ENCODE measurements at places on chromosomes 12 and 14. TPM values are rescaled to one million over a fixed set of nuclear protein-coding genes. Genes with fewer than 3 reads are reported as not detected.

GRCh38 chr12:116153113-116153512, 124.4 kb downstream of the MED13L start:
- no peak overlapping the region for H3K27ac ChIP-seq
- no peaks in the 10 kb centered on the region for H3K27me3 ChIP-seq
- peaks cover 24% of the 10 kb centered on the region for H3K4me1 ChIP-seq
- H3K4me3 ChIP-seq: no peak overlapping the region
- no peak for DNase-seq

DNA sequence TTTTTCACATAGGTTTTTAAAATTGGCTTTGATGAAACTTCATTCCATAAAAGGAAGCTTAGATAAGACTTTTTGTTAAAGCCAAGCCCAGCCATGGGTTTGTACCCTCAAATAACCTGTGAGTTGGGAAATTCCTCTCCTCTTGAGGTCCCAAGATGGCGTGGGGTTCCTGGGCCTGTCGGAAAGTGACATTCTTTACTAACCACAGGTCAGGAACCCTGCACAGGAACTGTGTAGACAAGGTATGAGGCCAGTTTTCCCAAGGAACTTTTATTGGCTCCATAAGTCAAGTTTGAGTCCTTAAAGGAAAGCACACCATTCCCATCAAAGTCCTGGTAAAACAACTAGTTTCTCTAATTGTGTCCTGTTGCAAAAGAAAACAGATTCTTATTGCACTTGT, 65.0 kb upstream of the AMN start:
- no peaks in the 10 kb centered on the region for H3K27me3 ChIP-seq
- no peak for DNase-seq

GRCh38 chr14:25001601-25002000, 48.3 kb downstream of the STXBP6 start:
- no peak overlapping the region for H3K4me3 ChIP-seq
- no peaks in the 10 kb centered on the region for H3K36me3 ChIP-seq
- DNase-seq: no peak
- H3K27ac ChIP-seq: no peak overlapping the region

- peaks cover 4% of the 10 kb centered on the region for H3K27me3 ChIP-seq
- no peaks in the 10 kb centered on the region for H3K36me3 ChIP-seq
- DNase-seq: peak; percentile 46
- peaks cover 7% of the 10 kb centered on the region for H3K4me1 ChIP-seq
- no peak overlapping the region for H3K27ac ChIP-seq
Measured at GRCh38 chr12:54294953-54295566, 5.8 kb downstream of the NFE2 start.

DNA sequence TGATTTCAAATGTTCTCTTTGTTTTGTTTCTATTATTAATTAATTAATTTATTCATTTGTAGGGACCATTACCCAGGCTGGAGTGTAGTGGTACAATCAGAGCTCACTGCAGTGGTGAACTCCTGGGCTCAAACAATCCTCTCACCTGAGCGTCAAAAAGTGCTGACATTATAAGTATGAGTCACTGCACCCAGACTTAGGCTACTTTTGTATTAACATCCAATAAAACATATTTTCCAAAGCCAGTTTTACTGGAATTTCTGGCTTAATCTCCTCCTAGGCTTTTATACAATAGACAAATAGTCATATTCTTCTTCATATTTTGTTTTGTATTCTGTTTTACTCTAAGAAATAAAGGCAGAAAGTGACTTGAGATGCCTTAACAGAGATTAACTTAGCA, 749.6 kb downstream of the SLC16A7 start:
- H3K4me3 ChIP-seq: no peak overlapping the region
- H3K27ac ChIP-seq: no peak overlapping the region
- DNase-seq: no peak
- no peaks in the 10 kb centered on the region for H3K27me3 ChIP-seq
- H3K4me1 ChIP-seq: no peaks in the 10 kb centered on the region

DNA sequence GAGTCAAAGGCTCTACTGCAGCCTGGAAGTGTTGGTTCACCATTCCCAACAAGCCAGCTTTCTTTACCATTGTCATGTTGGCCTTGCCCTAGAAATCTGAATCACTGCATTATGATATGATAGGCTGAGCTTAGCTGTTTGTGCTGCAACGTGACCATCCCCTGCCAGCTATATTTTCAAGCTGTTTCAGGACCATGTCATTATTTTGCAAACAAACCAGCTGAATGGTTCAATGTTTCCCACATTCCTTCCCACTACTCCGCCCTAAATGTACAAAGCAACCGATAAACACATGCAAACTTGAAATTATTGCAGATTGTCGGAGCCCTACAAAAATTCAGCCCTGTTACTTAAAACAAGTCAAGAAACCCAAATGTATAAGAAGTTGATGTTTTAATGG, 136.1 kb downstream of the KICS2 start:
- H3K27me3 ChIP-seq: no peaks in the 10 kb centered on the region
- H3K36me3 ChIP-seq: peaks cover 4% of the 10 kb centered on the region
- no peak overlapping the region for H3K4me3 ChIP-seq

GRCh38 chr14:74628418-74628817, 16.4 kb upstream of the LTBP2 start:
- no peaks in the 10 kb centered on the region for H3K36me3 ChIP-seq
- H3K4me1 ChIP-seq: peaks cover 2% of the 10 kb centered on the region
- no peaks in the 10 kb centered on the region for H3K27me3 ChIP-seq

DNA sequence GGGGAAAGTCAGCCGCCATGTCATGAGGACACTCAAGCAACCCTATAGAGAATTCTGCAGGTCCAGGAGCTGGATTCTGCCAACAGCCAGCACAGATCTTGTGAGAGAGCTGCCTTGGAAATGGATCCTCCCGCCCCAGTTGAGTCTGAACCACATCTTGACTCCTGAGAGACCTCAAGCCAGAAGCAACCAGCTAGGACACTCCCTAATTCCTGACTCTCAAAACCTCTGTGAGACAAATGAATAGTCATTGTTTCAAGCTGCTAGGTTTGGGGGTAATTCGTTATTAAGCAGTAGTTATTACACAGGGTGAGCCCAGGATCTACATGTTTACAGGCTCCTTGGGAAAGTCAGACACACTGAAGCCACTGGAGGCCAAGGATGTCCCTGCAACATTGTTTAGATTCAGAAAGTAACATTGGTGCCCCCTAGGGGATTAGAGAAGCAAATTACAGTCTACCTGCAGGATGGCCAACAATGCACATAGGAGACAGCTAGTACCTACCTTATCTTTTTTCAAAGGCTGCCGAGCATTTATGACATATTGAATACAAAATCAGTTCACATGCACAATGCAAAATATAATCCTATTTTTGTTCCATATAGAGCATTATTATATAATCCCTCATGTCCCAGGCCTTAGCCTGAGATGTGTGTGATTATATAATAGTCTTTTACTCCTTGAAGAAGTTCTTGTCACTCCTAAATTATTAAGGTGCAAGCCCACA, 57.9 kb upstream of the FICD start:
- H3K36me3 ChIP-seq: no peaks in the 10 kb centered on the region
- no peaks in the 10 kb centered on the region for H3K4me1 ChIP-seq
- H3K27me3 ChIP-seq: peaks cover 20% of the 10 kb centered on the region
- peak; percentile 66 for DNase-seq
- no peak overlapping the region for H3K4me3 ChIP-seq

DNA sequence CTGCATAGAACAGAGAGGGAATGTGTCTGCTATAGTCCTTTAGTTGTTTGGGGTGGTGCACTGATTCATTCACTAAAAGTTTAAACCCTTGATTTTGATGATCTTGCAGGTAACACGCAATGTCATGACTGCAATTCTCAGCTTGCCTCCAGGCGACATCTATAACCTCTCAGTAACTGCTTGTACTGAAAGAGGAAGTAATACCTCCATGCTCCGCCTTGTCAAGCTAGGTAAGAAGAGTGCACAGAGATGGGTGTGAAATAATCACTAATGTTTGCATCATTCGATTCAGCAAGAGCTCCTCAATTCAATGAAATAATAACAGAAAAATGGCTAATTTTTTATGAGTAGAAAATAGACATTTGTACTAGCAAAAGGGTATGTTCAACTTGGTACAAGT, 203.7 kb downstream of the PTPRO start:
- peaks cover 19% of the 10 kb centered on the region for H3K27me3 ChIP-seq
- DNase-seq: no peak

Gene CAPS2
- total RNA-seq: 10.5 TPM

Gene VRTN
- total RNA-seq: not detected

Gene OR6C2
- total RNA-seq: not detected

Gene HPD
- total RNA-seq: under 0.01 TPM

Gene TMEM52B
- total RNA-seq: not detected

Gene KITLG
- 62.5 TPM for total RNA-seq
